ENCODE measurements at places on chromosomes 5 and 9.

DNA sequence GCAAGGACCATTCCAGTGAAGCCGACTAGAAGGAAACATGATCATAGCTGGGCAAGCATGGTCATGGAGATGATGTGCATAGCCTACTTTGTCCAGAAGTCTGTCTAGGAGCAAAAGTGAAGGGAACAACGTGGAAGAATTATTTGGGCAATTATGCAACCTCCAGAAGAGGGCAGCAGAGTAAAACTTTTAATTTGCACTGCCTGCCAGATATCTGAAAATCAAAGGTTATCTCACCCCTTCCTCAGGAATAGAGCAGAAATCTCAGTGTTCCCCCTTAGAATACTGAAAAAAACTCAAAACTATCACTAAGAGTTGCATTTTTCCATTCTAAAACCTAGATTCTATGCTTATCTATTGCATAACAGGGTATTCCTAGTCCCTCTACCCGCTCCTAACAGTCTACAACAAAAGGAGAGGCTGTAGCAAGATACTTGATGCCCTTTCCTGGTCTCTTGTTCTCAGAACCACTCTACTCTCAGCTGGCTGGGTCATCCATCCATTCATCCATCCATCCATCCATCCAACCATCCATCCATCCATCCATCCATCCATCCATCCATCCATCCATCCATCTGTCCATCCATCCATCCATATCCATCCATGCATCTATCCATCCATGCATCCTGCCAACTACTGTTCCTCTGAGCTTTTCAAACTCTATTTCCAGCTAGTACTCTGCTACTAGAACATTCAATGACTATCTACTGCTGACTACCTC is 8.4 kb upstream of the SETD9 start:
- peak; percentile 68 for DNase-seq

DNA sequence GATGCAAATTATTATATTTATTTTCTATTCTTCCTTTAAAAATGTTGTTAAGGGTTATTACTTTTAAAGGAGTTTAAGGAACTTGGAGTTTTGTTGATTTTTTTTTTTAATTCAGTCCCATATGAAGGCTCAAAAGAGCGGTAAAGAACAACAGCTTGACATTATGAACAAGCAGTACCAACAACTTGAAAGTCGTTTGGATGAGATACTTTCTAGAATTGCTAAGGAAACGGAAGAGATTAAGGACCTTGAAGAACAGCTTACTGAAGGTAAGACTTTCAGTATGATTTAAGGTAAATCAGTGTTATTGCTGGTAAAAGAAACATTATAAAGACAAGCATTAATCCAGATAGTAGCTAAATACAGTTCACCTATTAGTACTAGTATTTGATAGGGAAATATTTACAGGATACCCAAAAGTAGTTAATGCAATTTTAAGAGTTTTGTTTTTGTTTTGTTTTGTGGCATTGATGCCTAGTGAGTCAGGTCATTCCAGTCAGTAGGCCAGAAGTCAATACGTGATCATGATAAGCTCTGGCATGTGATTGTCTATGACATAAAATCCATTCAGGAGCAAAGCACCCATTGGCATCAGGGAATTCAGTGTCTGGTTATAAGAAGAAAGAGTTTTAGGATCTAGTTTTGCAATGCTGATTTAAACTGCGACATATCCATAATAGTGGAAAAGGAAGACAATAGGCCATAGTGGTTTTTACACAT is 49.2 kb downstream of the CNTRL start:
- no peak for DNase-seq

DNA sequence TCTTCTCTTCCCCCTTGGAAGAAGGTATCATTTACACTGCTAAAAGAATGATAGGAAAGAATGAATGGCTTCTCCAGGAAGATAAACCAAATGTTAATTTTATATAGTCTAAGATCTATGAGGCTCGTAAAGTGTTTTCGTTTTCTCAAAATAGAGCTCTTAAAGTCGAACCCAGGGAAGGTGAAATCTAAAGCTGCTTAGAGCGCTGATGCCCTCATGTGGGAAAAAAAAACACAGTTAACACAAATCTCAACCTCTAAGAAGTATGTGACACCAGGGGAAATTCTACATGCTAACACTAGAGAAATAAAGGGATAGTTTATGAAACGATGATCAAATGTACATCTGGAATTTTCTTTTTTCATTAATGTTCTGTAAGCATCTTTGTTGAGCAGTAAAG is 257.9 kb downstream of the RASEF start:
- no peak for DNase-seq

- no peak for DNase-seq
These were observed 251.5 kb upstream of the TNC start for GRCh38 chr9:115369322-115369957.

DNA sequence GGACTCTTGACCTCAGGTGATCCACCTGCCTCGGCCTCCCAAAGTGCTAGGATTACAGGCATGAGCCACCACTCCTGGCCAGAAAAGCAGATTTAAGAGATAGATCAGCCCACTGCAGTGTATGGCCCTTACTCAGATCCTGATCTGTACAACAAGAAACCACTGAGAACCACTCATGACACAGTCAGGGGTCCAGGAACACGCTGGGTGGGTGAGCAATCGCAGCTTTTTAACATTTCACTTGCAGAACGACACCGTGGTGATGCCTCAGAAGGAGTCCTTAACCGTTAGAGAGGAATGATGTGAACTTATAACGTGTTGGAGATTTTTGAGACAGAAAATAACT is 45.3 kb upstream of the NSMF start:
- no peak for DNase-seq

Data from CD4-positive, alpha-beta T cell treated with Interleukin-2 at 100 ng/mL for 4 hours (primary cell).